Neural progenitor cell (in vitro differentiated cells): ENCODE measurements at places on chromosomes 6 and 20. TPM values are rescaled to one million over a fixed set of nuclear protein-coding genes. Genes with fewer than 3 reads are reported as not detected.

DNA sequence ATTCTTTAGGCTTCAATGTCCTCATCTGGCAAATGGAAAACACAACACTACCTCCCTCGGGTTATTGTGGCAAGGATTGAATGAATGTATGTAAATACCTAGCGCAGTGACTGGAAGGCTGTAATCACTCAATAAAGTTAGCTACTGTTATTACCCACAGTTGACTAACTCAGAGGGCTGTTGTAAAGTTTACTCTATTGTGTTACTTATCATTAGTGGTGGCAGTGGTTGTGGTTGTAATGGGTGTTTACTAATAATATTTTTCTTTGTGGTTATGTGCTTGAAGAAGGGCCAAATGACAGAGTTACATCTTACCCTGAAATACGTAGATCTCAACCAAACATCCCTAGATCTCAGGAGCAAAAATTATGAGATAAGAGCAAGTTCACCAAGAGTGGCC is 42.0 kb upstream of the PXDC1 start:
- DNase-seq = no peak

DNA sequence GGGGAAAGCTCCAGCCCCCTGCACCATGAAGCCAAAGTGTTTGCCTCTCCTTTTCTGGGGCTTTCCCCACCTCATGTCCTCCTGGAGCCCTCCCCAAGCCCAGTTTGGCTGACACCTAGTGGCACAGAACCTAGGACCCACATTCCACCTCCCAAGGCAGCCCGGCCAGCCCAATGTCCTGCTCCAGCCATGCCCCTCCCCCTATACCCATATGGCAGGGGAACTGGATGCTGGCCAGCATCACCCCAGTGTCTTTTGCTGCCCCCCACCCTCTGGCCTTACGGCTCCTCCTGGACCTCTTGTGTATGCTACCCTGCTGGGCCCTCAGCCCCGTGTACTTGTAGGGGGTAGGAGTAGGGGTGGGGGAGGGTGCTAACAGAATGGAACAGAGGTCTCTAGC is 170.1 kb downstream of the KIF6 start:
- DNase-seq = no peak

Gene ALDH8A1
- not detected in 2 replicates for total RNA-seq

DNA sequence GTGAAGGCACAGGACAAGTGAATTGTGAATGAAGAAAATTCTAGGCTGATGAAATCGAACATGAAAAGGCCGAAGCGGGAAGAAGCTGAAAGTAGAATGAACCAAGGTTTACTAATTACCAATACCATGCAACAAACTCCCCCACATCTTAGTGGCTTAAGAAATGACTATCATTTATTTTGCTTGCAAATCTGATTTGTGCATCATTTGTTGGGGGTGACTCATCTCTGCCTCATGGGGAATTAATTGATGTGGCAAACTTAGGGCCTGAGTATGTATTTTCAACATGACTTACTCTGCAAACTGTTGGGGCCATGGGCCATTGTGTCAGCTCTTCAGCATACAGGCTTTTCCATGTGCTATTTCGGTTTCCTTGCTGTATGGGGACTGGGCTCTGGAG is 26.8 kb downstream of the PPP1R14C start:
- DNase-seq = no peak

GRCh38 chr6:125104425-125104824 is 49.1 kb upstream of the TPD52L1 start:
- peak; percentile 80 for DNase-seq

GRCh38 chr6:7432391-7433120 is 42.9 kb downstream of the RIOK1 start:
- DNase-seq = no peak

- no peak for DNase-seq
Measured at GRCh38 chr20:23126281-23127061, 40.3 kb upstream of the CD93 start.

DNA sequence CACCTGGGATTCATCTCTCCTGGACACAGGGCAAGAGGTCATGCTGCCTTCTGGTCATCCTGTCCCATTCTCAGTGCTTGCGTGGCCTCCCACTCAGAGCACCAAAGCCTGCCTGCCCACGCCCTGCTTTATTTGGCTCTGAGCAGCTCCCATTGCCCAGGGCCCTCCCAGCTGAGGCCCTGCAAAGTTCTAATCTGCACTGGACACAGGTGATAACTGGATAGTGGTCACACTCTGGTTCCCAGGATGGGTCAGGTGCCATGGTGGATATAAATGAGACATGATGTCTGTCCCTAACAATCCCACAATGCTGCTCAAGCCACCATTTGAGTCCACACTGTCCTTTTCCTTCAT is 39.5 kb downstream of the CPXM1 start:
- no peak for DNase-seq

Gene RAET1G
- total RNA-seq = not detected in 2 replicates
